ENCODE measurements at places on chromosomes 16 and 17. TPM values are rescaled to one million over a fixed set of nuclear protein-coding genes. Genes with fewer than 3 reads are reported as not detected.

ALDH3A1 gene
- total RNA-seq: 0.38 TPM

KDM6B gene
- total RNA-seq: 53.8 TPM

TM4SF5 gene
- not detected for total RNA-seq

GRCh38 chr17:40596261-40596919, 31.1 kb upstream of the CCR7 start:
- H3K36me3 ChIP-seq: peaks cover 13% of the 10 kb centered on the region
- H3K4me3 ChIP-seq: peak overlapping the region; percentile 18
- DNase-seq: peak; percentile 84
- H3K4me1 ChIP-seq: peaks cover 73% of the 10 kb centered on the region
- no peaks in the 10 kb centered on the region for H3K27me3 ChIP-seq
- peak overlapping the region; percentile 99 for H3K27ac ChIP-seq

UTS2R gene
- total RNA-seq: not detected

- H3K27me3 ChIP-seq: peaks cover 2% of the 10 kb centered on the region
- no peak overlapping the region for H3K4me3 ChIP-seq
- H3K27ac ChIP-seq: no peak overlapping the region
These were observed 191.1 kb downstream of the ZFHX3 start for GRCh38 chr16:72856797-72857196.

DNA sequence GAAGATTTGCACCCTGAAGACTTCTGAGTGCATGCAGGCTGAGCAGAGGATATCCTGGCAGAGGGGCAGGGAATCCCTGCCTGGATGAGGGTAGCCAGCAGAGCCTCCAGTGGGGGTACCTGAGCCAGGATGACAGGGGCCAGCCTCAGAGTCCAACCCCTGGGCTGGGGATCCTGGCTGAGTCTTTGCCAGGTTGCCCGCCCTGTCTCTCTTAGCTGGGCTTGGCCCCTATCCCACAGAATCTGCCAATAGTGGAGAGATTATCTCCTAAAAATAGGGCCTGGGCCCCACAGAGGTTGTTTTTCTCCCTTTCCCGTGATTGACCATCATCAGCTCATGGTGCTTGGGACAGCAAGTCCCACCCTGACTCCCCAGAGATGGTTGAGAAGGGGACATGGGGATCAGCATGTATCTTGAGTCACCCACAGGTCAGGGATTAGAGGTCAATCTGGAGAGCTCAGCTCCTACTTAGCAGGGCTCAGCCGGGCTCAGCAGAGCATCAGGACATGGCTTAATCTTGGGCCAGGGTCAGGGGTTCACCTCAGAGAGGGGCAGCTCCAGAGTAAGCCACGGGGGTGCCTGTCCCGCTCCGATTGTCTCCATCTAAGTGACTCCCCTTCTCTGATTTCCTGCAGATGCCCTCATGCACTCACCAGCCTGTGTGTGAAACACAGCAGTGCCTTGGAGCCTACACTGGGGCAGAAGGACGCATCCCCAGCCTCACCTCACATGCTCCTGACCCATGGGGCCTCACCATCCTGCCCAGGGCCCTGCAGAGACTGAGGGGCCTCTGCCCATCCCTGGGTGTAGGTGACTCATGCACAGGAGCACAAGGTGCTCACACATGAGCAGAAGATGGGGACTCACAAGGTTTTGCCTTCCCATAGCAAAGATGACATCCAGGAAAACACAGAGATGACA, 11.5 kb downstream of the CDH16 start:
- no peaks in the 10 kb centered on the region for H3K36me3 ChIP-seq
- H3K4me3 ChIP-seq: no peak overlapping the region
- peaks cover 10% of the 10 kb centered on the region for H3K4me1 ChIP-seq
- DNase-seq: no peak
- no peaks in the 10 kb centered on the region for H3K27me3 ChIP-seq

ACAP1 gene
- total RNA-seq: 309 TPM

KRTAP1-1 gene
- not detected for total RNA-seq

CD300LG gene
- total RNA-seq: not detected

SLFN12 gene
- total RNA-seq: 6.3 TPM

DNA sequence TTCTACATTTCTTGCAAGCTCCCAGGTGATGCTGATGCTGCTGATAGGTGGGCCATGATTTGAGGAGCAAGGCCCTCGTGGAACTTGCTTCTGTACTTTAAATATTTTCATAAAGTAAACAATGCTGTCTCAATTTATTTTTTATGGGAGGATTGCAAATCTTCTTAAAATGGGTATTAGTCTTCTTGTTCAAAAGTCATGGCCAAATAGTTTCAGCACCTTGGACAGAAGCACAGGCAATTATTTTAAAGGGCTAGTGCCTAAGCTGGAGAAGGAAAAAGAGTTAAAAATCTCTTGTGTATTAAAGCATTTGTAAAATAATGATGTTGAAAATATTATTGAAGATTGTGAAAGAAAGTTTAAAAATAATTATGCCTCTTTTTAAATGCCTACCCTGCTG, 50.5 kb downstream of the GPR139 start:
- H3K36me3 ChIP-seq: no peaks in the 10 kb centered on the region
- peaks cover 6% of the 10 kb centered on the region for H3K27me3 ChIP-seq
- no peak overlapping the region for H3K27ac ChIP-seq
- H3K4me3 ChIP-seq: no peak overlapping the region
- no peaks in the 10 kb centered on the region for H3K4me1 ChIP-seq
- no peak for DNase-seq

CCL4 gene
- total RNA-seq: 287 TPM

PLA2G10 gene
- not detected for total RNA-seq

DNA sequence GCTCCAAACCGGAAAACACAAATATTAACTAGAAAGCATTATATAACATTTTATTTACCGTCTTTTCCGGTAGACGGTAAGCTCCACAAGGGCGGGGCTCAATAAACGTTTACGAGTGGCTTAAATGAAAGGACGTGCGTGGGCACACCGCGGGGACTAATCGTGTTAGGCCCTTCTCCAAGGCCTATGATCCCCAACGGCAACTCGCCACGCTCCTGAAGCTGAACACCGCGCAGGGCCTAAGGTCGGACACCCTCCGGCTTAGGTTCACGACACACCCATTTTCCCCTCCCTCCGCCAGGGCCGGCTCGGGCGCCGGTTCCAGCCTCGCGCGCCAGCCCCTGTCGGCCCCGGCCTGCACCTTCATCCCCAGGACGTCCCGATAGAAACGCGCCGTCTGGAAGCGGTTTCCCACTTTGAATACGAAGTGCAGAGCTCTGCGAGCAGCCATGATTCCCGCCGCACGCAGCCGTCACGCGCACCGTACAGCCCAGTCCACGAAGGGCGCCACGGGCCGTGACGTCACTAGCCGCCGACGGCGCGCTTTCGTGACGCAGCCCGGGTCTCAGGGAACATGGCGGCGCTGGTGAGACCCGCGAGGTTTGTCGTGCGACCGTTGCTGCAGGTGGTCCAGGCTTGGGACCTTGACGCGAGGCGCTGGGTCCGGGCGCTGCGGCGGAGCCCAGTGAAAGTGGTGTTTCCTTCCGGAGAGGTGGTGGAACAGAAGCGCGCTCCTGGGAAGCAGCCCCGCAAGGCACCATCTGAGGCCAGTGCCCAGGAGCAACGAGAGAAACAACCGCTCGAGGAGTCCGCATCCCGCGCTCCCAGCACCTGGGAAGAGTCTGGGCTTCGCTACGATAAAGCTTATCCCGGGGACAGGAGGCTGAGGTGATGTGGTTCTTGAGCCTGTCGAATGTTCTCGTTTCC, at the start of the genes GLOD4 and MRM3:
GLOD4 (minus strand) TSS at position 476 of the 927 bp plus-strand sequence; CDS start at position 451, 25 bp downstream.
MRM3 (plus strand) TSS at position 549 of the 927 bp plus-strand sequence; CDS start at position 575, 26 bp downstream.
- peak; percentile 96 for DNase-seq

FN3K gene
- 1.2 TPM for total RNA-seq

DNA sequence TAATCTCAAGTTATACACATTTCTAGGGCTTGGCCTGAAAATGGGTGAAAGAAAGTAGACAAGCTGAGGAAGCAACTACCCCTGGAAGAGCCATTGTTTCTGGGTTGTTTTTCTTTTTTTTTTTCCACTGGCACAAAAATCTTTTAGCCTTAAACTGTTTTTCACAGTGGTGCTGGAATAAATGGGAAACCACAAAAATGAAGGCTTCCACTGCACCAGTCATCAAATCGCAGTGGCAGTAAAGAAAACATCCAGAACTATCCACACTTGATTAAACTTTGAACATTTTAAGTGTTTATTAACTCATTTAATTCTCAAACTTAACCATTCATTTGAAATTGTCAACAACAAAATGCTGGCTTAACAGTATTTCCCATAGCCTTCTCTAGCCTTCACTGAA, 14.3 kb downstream of the CMTM4 start:
- H3K4me3 ChIP-seq: no peak overlapping the region
- no peak for DNase-seq
- no peaks in the 10 kb centered on the region for H3K4me1 ChIP-seq
- no peak overlapping the region for H3K27ac ChIP-seq
- H3K36me3 ChIP-seq: no peaks in the 10 kb centered on the region
- no peaks in the 10 kb centered on the region for H3K27me3 ChIP-seq

GRCh38 chr16:3609895-3610697, 1.3 kb downstream of the SLX4 start:
- H3K36me3 ChIP-seq: peaks cover 17% of the 10 kb centered on the region
- no peak overlapping the region for H3K27ac ChIP-seq
- H3K4me1 ChIP-seq: peaks cover 31% of the 10 kb centered on the region
- peak overlapping the region; percentile 91 for H3K4me3 ChIP-seq
- H3K27me3 ChIP-seq: no peaks in the 10 kb centered on the region

GRCh38 chr17:55649957-55650597, 72.6 kb downstream of the TMEM100 start:
- H3K36me3 ChIP-seq: no peaks in the 10 kb centered on the region
- no peak for DNase-seq
- H3K4me1 ChIP-seq: no peaks in the 10 kb centered on the region
- no peak overlapping the region for H3K27ac ChIP-seq
- H3K4me3 ChIP-seq: no peak overlapping the region
- H3K27me3 ChIP-seq: peaks cover 8% of the 10 kb centered on the region

DNA sequence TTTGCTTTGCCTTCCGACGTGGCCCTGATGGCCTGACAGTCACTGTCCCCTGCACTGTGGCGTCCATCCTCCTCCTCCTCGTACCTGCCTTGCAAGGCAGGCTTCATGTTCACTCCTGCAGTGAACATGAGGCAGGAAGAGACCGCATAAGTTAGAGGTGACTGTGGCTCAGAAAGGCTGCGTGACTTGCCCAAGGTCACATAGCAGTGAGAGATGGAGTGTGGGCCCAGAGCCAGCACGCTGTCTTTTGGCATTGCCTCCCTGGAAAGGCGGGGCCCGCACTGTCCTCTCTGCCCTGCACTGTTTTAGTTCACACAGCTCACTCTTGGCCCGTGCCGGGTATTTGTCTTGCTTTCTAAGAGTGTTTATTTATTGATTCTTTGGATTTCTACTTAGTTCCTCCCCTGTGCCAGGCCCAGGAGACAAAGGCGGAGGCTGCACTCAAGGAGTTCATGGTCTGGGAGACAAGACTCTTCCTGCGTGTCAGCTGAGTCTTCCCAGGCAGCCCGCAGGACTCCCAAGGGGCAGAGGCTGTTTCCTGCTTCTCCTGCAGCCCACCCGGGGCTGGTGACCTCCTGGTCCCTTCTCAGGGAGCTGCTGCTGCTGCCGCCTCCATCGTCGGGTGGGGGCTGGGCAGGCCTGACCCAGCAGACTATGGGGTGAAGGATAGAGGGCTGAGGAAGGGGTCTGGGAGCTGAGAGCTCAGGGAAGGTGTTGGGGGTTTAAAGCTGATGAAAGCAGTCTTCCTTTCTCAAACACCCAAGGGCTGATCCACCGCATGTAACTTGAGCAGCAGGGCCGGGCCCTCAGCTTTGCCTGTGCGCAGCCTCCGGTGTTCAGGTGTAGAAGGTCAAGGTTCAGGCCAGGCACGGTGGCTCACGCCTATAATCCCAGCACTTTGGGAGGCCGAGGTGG, 12.7 kb downstream of the CYGB start:
- peaks cover 26% of the 10 kb centered on the region for H3K4me1 ChIP-seq
- no peaks in the 10 kb centered on the region for H3K27me3 ChIP-seq
- H3K27ac ChIP-seq: no peak overlapping the region

ITFG1 gene
- total RNA-seq: 16.7 TPM

- no peak overlapping the region for H3K27ac ChIP-seq
- H3K36me3 ChIP-seq: no peaks in the 10 kb centered on the region
- no peaks in the 10 kb centered on the region for H3K27me3 ChIP-seq
These were observed 32.5 kb downstream of the RPH3AL start for GRCh38 chr17:320139-320538.

CDH13 gene
- not detected for total RNA-seq

DNA sequence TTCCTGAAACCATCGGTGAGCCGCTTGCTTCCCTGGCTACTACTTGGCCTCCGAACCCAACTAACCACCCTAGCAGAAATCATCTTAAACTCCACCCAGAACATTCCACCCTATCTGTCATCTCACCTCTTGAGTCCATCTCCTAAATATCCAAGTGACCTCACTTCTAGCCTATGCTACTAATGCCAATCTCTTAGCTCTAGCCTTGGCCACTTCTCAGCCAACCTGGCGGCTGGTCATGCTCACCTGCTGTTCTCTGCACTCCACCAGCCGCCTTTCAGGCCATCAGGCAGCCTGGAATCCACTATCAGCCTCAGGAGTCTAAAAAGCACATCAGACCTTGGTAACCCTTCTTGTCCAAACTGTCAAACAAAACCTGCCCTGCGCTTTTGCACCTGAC, 11.9 kb upstream of the CYTH1 start:
- peaks cover 33% of the 10 kb centered on the region for H3K4me1 ChIP-seq
- no peak overlapping the region for H3K4me3 ChIP-seq
- H3K27ac ChIP-seq: peak overlapping the region; percentile 21
- H3K36me3 ChIP-seq: peaks cover 65% of the 10 kb centered on the region
- H3K27me3 ChIP-seq: no peaks in the 10 kb centered on the region

- no peak overlapping the region for H3K27ac ChIP-seq
- no peaks in the 10 kb centered on the region for H3K36me3 ChIP-seq
- peaks cover 9% of the 10 kb centered on the region for H3K4me1 ChIP-seq
- H3K27me3 ChIP-seq: peaks cover 3% of the 10 kb centered on the region
These were observed 1.8 kb downstream of the NKD1 start for GRCh38 chr16:50550035-50550434.

GRCh38 chr16:67847064-67847861, at the start of gene CENPT:
Gene CENPT (minus strand): TSS chr16:67847693. CDS start chr16:67833859, 13,834 bp downstream.
- peak within 1 kb of the TSS; percentile 94 for H3K27ac ChIP-seq
- H3K4me3 ChIP-seq: peak within 1 kb of the TSS; percentile 93
- peaks cover 39% of the 10 kb centered on the region for H3K4me1 ChIP-seq
- peaks cover 28% of the 10 kb centered on the region for H3K36me3 ChIP-seq
- peak; percentile 69 for DNase-seq

DNA sequence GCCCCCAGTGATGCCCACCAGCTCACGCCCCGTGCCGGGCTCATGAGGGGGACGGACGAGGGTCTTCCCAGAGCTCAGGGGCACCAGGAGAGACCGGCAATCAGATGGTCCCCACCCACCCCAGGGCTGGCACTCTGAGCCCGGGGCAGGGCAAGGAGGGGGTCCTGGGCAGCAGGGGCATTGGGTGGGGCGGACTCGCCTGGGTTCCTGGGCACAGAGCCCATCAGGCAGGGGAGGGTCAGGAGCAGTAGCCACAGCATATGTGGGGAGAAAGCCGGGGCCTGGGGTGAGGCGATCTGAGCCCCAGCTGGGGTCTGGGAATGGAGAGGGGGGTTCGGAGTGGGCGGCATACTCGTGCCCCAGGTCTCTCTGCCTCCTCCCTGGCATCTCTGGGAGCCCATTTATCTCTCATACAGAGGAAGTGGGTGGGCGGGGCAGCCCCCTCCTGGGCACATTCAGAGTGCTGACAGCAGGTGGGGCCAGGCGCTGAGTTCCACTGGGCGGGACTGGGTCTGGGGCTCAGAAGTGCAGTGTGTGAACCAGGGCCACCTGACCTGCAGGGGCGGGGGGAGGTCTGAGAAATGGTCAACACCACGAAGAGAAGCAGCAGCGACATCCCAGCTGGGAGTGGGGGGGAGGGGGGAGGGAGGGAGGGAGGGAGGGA, 20.5 kb upstream of the UBE2I start:
- H3K4me1 ChIP-seq: no peaks in the 10 kb centered on the region
- peak; percentile 51 for DNase-seq
- H3K27me3 ChIP-seq: peaks cover 31% of the 10 kb centered on the region
- H3K27ac ChIP-seq: no peak overlapping the region
- H3K4me3 ChIP-seq: no peak overlapping the region
